ENCODE measurements at places on chromosomes 4 and X.

DNA sequence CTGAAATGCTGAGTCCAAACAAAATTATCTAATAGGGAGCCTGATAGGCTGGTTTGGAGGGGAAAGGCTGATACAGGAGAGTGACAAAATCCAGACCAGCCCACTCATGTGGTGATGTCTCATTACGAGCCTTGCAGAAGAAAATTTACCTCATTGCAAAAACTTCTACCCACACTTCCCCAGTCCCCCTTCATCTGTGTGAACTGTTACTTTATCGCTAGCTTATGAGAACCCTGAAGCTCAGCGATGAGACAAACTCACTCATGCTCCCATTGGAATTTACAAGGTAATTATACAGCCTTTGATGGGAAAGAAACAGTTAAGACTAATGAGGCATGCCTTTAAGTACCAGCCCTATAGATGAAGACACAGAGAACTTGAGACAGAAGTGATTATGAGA lies 76.1 kb downstream of the ARHGAP6 start:
- DNase-seq, result no peak

DNA sequence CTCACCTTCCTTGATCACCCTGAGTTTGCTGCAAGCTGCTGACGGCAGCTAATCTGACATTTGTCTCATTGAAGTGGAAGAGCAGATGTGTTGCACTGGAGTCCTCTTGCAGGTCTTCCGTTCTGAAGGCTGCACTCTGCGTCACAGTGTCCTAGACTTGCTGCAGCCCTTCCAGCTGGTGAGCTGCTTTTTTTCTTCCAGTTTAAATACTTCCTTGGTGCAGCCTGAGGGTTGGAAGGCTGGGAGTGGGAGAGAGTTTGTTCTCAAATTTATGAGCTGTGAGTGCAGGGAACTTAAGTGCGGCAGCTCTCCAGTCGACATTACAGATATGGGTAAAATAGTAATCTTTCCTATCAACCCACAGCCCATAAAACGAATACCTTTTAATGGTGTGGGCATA lies 303.6 kb upstream of the FAT1 start:
- DNase-seq, result no peak

GRCh38 chrX:37644381-37645305 lies 40.9 kb upstream of the XK start:
- no peak for DNase-seq

DNA sequence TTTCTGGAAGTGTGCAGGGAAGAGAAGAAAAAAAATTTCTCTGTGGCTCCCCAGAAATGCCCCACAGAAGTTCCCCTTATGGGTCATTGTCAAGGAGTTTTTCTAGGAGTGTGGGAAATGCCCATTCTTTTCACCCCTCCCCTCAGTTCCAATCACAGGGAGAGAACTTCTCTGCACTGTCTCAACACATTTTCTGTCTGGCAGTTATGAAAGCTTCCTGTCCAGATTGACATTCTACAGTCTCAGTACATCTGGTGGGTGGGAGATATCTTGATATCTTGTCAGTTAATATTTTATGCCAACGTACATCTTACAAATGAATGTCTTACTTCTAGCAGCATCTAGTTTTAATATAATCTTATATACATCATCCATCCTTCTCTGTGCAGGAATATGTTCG lies 566.8 kb upstream of the AADAT start:
- no peak for DNase-seq
